ENCODE measurements at places on chromosomes 16 and 17. TPM values are rescaled to one million over a fixed set of nuclear protein-coding genes. Genes with fewer than 3 reads are reported as not detected.

Gene MYH8
- not detected for total RNA-seq

Gene TVP23A
- 0.34 TPM for total RNA-seq

Gene SLC47A2
- total RNA-seq = 0.14 TPM

Gene CCL4
- not detected for total RNA-seq

Gene CTRB2
- total RNA-seq = not detected
